ENCODE measurements at places on chromosomes 3 and 15. TPM values are rescaled to one million over a fixed set of nuclear protein-coding genes. Genes with fewer than 3 reads are reported as not detected.

DNA sequence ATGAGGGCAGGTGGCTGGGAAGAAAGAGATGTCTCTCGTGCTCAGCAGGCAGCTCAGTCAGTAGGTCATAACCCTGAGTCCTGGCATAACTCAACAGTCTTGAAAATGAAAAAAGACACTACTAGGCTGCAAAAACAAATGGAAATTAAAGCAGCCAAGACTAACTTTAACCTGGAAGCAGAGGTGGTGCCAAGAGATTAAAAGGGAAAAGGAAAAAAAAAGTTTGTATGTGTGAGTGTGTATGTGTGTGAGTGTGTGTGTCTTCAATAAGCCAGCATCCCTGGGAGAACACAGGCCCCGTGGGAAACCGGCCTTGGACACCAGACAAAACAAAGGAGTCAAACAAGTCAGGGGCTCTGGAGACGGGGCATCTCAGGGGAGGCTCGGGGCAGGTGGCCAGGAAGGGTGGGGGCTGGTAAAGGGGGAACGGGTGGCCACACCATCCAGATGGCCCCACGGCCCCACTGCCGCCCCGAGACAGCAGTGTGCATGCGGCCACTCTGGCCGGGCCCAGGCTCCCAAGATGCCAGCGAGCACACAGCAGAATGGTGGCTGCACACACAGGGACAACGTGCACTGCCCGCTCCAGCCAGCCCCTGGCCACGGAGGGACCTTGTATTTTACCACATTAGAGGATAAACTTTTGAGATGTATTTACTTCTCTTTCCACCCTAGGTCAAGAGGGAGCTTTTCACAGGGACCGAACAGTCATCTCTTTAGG is 23.8 kb downstream of the CYFIP1 start:
- H3K4me3 ChIP-seq: no peak overlapping the region
- H3K36me3 ChIP-seq: no peaks in the 10 kb centered on the region
- H3K27ac ChIP-seq: no peak overlapping the region
- no peak for DNase-seq

GRCh38 chr3:16516695-16517481 is 3.4 kb upstream of the RFTN1 start:
- H3K27me3 ChIP-seq: no peaks in the 10 kb centered on the region
- no peaks in the 10 kb centered on the region for H3K36me3 ChIP-seq
- no peak overlapping the region for H3K4me3 ChIP-seq
- H3K4me1 ChIP-seq: peaks cover 54% of the 10 kb centered on the region

DNA sequence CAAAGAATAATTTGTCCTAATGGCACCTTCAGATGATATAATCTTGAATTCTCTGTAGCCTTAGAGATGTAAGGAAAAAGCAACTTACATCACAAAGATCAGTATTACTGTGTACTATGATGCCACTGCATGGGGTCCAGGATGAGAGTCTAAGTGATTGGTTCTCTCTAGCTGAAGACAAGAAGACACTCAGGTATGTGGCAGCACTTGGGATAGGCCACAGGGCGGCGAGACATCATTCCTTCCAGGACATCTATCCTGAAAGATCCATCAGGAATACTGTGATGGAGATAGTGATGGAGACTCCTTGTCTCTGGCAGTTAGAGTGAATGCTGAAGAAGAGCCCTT is 2.5 kb downstream of the CD200 start:
- H3K36me3 ChIP-seq: no peaks in the 10 kb centered on the region
- H3K4me3 ChIP-seq: no peak overlapping the region
- H3K27ac ChIP-seq: no peak overlapping the region
- H3K27me3 ChIP-seq: peaks cover 3% of the 10 kb centered on the region
- H3K4me1 ChIP-seq: peaks cover 9% of the 10 kb centered on the region

DNA sequence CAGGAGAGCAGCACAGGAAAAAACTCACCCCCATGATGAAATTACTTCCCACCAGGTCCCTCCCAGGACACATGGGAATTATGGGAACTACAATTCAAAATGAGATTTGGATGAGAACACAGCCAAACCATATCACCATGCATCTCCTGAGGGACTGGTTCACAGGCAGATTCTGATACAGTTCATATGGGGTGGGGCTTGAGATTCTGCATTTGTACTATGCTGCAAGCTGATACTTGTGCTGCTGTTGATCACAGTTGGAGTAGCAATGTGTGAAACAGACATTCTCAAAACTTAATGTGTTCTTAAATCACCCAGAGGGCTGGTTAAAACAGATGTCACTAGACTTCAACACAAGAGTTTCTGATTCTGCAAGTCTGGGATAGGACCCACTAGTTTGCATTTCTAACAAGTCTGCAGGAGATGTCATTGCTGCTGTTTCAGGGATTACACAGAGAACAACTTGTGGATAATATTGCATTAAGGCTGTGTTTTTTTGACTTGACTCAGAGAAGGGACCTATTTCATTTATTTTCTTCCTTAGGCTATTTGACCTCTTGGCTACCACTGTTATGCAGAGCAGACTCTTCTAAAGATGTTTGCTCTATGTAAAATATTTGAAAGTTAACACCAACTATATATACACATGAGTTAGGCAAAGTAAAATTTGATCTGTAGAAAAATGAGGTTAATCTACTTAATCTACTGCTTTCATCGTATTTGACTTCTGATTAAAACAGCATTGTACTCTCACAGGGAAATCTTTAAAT is 194.2 kb upstream of the CNTN3 start:
- H3K4me1 ChIP-seq: no peaks in the 10 kb centered on the region
- DNase-seq: no peak
- H3K27ac ChIP-seq: no peak overlapping the region
- no peaks in the 10 kb centered on the region for H3K36me3 ChIP-seq
- H3K4me3 ChIP-seq: no peak overlapping the region

GRCh38 chr3:135844386-135844785 is 121.1 kb upstream of the PPP2R3A start:
- no peak for DNase-seq
- H3K27ac ChIP-seq: no peak overlapping the region
- no peak overlapping the region for H3K4me3 ChIP-seq
- no peaks in the 10 kb centered on the region for H3K4me1 ChIP-seq

TARS3 gene
- 11.6 TPM for total RNA-seq

FBXO40 gene
- total RNA-seq: not detected

GRCh38 chr3:140236836-140237501 is 302.0 kb downstream of the CLSTN2 start:
- no peaks in the 10 kb centered on the region for H3K36me3 ChIP-seq
- no peak for DNase-seq
- no peak overlapping the region for H3K27ac ChIP-seq

GRCh38 chr3:152229692-152230091 is 39.0 kb upstream of the MBNL1 start:
- DNase-seq: no peak
- H3K36me3 ChIP-seq: no peaks in the 10 kb centered on the region
- H3K27me3 ChIP-seq: no peaks in the 10 kb centered on the region

GRCh38 chr15:100922192-100923040 is 3.3 kb downstream of the LRRK1 start:
- H3K27ac ChIP-seq: peak overlapping the region; percentile 45
- H3K4me3 ChIP-seq: no peak overlapping the region
- DNase-seq: no peak
- no peaks in the 10 kb centered on the region for H3K36me3 ChIP-seq
- peaks cover 16% of the 10 kb centered on the region for H3K4me1 ChIP-seq
- H3K27me3 ChIP-seq: peaks cover 7% of the 10 kb centered on the region

- no peaks in the 10 kb centered on the region for H3K4me1 ChIP-seq
- no peak overlapping the region for H3K4me3 ChIP-seq
- H3K27me3 ChIP-seq: no peaks in the 10 kb centered on the region
- no peak overlapping the region for H3K27ac ChIP-seq
Measured at GRCh38 chr3:194730365-194730764, 44.7 kb downstream of the FAM43A start.

GRCh38 chr3:9500108-9501050 is 53.2 kb downstream of the LHFPL4 start:
- no peaks in the 10 kb centered on the region for H3K36me3 ChIP-seq
- no peak overlapping the region for H3K27ac ChIP-seq
- peak; percentile 57 for DNase-seq
- H3K4me1 ChIP-seq: peaks cover 12% of the 10 kb centered on the region
- H3K27me3 ChIP-seq: peaks cover 21% of the 10 kb centered on the region

GRCh38 chr15:79028411-79028964 is 62.1 kb downstream of the RASGRF1 start:
- no peaks in the 10 kb centered on the region for H3K36me3 ChIP-seq
- no peak overlapping the region for H3K4me3 ChIP-seq
- DNase-seq: peak; percentile 23
- no peak overlapping the region for H3K27ac ChIP-seq
- no peaks in the 10 kb centered on the region for H3K27me3 ChIP-seq

AADACL2 gene
- not detected for total RNA-seq

PRC1 gene
- total RNA-seq: 23.3 TPM

GRCh38 chr3:169526246-169526645 is 137.3 kb downstream of the MECOM start:
- H3K4me3 ChIP-seq: no peak overlapping the region
- H3K27me3 ChIP-seq: no peaks in the 10 kb centered on the region
- no peak for DNase-seq
- no peaks in the 10 kb centered on the region for H3K4me1 ChIP-seq

Measured in natural killer cell (primary cell).